SHP77 treated with DMSO at 0.1 percent for 48 hours (cell line): ENCODE measurements at places on chromosomes 5 and 9.

DNA sequence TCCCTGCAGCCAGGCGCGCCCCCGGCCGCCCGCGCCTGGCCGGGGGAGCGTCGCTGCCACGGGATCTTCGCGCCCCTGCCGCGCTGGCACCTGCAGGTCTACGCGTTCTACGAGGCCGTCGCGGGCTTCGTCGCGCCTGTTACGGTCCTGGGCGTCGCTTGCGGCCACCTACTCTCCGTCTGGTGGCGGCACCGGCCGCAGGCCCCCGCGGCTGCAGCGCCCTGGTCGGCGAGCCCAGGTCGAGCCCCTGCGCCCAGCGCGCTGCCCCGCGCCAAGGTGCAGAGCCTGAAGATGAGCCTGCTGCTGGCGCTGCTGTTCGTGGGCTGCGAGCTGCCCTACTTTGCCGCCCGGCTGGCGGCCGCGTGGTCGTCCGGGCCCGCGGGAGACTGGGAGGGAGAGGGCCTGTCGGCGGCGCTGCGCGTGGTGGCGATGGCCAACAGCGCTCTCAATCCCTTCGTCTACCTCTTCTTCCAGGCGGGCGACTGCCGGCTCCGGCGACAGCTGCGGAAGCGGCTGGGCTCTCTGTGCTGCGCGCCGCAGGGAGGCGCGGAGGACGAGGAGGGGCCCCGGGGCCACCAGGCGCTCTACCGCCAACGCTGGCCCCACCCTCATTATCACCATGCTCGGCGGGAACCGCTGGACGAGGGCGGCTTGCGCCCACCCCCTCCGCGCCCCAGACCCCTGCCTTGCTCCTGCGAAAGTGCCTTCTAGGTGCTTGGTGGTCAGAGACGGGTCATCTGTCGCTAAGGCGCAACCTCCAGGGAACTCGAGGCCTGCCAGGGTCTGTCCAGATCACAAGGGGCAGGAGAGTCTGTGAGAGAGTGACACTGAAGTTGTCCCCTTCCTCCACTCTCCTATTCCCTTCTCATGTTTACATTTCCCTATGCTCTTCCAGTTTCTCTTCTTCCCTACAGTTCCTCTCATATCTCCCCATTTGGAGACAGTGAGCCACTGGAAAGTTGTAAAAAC, 1.3 kb downstream of the GPR150 start:
- peak; percentile 21 for DNase-seq

GRCh38 chr5:176365351-176366231, at the start of gene ARL10:
Gene ARL10, plus strand, starts transcription at chr5:176365487. Its CDS starts 77 bp downstream, at chr5:176365564.
- no peak for DNase-seq

DNA sequence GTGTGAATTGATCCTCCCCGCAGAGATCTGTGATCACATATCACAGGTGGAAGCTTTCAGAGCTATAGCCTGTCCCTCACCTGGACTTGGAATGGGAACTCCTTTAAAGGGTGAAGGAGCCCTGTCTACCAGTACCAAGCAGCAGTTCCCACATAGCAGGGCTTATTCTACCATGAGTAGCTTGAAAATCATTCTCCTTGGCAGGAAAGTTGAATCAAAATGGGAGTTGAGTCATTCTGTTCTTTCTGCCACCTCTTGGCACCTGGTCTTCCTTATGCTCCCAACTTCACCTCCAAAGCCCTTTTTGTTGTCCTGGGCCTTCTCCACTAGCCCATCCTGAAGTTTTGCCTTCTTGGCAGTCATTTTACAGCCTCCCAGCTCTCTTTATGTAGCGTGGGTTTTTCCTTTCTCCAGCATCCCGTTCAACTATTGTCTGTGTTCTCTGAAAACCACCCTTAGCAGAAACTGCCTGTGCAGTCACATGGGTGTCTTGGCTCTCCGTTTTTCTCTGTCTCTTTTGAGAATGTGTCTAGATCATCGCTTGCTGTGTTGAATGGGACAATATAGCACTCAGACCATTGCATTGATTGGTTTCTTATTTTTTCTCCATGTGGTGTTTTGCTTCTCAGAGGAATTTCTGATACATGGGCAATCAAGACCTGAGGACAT, 222.2 kb downstream of the AOPEP start:
- no peak for DNase-seq

DNA sequence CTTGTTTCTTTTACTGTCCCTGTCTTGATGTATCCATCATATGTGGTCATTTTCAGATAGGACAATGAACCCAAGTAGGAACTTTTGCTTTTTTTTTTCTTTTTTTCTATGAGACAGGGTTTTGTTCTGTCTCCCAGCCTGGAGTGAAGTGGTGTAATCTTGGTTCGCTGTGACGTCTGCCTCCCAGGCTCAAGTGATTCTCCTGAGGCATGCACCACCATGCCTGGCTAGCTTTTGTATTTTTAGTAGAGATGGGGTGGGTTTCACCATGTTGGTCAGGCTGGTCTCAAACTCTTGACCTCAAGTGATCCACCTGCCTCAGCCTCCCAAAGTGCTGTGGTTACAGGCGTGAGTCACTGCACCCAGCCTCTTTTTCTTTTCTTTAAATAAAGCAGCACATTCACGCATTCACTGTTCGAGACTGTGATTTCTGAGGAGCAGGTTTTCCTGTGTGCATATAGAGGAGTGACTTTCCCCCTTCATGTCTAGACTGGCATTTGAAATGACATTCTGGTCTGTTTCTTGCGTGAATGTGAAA, 448.5 kb downstream of the KDM4C start:
- DNase-seq = no peak

- DNase-seq = no peak
Observed at GRCh38 chr5:28877050-28877449, 1838.7 kb upstream of the CDH9 start.

GRCh38 chr9:5892456-5893133, 1.9 kb downstream of the MLANA start:
- DNase-seq = no peak

DNA sequence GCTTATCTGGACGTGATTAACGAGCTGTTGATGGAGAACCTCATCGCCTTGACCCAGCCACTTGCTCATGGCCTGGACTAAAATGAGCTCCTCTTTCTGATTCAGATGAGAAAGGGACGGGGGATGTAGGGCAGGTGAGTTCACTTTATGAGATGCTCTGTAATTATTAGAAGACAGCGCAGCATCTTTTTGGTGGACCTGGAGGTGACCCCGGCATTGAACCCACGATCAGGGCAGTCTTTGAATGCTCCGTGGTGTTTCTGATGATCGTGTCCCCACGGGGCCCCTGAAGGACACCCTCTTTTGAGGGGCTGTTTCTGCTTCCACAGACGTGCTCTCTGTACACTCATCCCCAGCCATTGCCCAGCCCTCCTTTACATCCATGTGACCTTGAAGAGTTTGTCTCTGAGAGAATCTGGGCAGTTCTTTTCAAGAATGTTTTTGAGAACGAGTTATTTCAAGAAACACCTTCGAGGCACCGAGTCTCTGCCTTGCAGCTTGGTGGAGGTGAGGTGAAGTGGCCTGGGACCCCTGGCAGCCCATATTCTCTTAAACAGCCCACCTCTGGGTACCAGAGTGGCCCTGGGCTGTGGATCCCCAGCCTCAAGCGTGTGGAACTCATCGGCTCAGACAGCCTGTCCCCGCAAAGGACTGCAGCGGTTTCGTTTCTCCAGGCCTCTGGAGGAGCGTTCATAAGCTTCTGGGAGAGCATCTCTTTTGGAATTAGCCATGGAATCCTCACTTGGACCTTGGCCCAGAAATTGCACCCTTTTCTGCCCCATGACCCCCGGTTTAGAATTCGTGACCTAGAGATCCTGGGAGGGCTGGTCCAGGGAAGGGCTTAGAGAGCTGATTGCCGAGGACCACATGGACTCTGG, 50.3 kb downstream of the COL5A1 start:
- no peak for DNase-seq

GRCh38 chr5:172322028-172322965, 38.7 kb upstream of the UBTD2 start:
- DNase-seq = peak; percentile 50

DNA sequence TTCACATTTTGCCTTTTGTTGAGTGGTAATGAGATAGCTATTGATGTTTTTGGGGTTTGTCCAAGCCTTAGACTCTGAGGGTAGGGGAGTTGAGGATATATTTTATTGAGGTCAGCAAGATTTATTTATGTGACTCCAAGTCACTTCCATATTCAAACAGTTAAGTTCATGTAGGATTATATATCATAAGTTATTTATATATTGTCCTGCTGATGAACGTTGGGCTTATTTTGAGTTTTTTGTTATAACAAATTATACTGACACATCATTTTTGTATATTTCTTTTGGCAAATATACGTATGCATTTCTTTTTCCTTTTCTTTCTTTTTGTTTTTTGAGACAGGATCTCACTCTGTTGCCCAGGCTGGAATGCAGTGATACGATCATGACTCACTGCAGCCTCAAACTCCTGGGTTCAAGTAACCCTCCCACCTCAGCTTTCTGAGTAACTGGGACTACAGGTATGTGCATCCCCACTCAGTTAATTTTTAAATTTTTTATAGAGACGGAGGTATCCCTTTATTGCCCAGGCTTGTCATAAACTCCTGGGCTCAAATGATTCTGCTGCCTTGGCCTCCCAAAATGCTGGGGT, 23.5 kb upstream of the IL12B start:
- DNase-seq = no peak

DNA sequence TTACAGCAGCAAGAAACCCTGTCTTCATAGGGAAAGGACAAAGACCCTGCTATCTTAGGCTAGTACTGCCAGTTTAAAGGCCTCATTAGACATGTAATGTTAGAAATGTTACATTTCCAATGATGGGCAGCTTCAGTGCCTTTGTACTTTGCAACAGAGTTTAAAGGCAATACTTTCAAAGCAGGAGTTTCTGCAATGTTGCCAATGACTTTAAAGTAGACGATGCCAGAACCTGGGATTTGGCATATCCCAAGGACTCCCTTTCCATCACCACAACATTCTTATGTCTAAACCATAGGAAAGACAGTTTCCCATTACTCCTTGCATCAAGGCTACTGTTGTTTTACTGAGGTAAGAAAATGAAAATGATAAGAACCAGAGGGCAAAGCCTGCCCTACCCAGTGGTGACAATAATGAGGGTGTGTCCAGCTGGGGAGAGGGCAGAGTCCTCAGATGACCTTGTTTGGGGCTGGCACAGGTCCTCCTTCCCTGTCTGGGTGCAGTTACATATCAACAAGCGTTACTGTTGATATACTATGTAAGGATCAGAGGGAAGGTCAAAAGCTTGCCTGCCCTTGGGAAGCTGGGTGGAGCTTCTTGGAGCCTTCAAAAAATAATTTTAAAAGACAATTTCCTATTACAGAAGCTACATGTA, 27.5 kb upstream of the MLANA start:
- no peak for DNase-seq

GRCh38 chr9:95920017-95920416, 44.5 kb downstream of the ERCC6L2 start:
- DNase-seq = no peak

- no peak for DNase-seq
Observed at GRCh38 chr5:173699966-173700365, 83.5 kb upstream of the BOD1 start.

- DNase-seq = no peak
Observed at GRCh38 chr5:30450153-30450552, 743.3 kb upstream of the CDH6 start.
